Activated T-helper 2 cell treated with anti-CD3 and anti-CD28 coated beads, Interferon-gamma antibody, Interleukin-2, Interleukin-4, amounts not matched to agents 10 μg/mL and 5 μg/mL and 100 μg/mL, durations not matched to agents 14 hours and 24 hours and 36 hours (primary cell): ENCODE measurements at places on chromosomes 3 and 15. TPM values are rescaled to one million over a fixed set of nuclear protein-coding genes. Genes with fewer than 3 reads are reported as not detected.

GRCh38 chr3:179606534-179607085 is 2.0 kb downstream of the NDUFB5 start:
- H3K27me3 ChIP-seq, result no peaks in the 10 kb centered on the region
- DNase-seq, result no peak

- no peaks in the 10 kb centered on the region for H3K27me3 ChIP-seq
- DNase-seq, result no peak
- H3K27ac ChIP-seq, result no peak overlapping the region
- no peaks in the 10 kb centered on the region for H3K4me1 ChIP-seq
Observed at GRCh38 chr3:190911382-190911781, 48.9 kb upstream of the GMNC start.

DNA sequence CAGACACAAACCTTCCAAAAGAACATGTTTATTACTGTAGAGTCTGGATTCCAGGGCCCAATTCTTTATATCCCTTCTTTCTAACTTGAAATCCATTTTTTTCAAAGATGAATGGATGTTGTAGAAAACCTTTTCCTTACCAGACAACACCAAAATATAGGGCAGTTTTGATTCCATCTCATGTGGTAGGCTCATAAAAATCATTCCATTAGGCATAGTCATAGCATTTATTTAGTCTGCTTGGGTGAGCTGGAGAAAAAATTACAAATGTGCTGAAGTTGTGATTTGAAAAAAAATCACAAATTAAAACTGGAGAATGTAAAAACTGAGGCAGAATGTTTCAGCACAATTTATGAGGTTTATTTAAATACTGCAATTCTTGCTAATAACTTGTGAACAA is 199.3 kb upstream of the TBC1D5 start:
- no peak overlapping the region for H3K4me3 ChIP-seq
- DNase-seq, result no peak
- peaks cover 6% of the 10 kb centered on the region for H3K4me1 ChIP-seq

DNA sequence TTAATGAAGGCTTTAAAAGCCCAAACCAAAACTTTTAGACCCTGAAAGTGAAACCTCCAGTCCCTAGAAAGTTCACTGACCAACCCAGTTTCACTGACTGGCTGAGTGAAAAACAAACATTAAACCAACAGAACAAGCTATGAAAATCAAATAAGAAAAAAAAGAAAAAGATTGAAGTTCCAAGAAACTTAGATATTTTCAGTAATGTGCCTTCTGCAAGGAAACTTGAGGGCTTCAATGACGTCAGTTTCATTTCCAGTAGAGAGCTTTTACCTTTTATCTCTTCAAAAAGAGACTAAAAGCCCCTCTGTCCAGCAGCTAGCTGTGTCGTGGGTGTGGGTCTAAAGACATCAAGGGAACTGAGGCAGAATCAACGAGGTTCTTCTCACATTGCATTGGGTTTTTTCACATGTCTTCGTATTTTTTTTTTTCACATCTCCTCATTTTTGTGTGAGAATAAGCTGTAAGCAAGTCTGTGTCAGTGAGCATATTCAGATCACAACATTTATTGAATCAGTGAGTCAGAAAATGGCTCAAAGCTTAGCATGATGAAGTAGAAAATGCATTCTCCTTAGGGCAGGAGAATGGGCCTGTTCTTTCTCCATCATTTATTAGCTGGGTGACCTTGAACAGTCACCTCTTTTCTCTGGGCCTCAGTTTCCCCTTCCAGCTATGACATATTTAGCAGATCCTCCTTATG is 54.8 kb upstream of the BCL6 start:
- DNase-seq, result peak; percentile 31
- H3K27me3 ChIP-seq, result no peaks in the 10 kb centered on the region
- H3K4me1 ChIP-seq, result peaks cover 77% of the 10 kb centered on the region
- peak overlapping the region; percentile 87 for H3K27ac ChIP-seq
- H3K36me3 ChIP-seq, result peaks cover 22% of the 10 kb centered on the region

Gene PLAAT1
- not detected in 2 replicates for total RNA-seq

GRCh38 chr3:197957790-197958133 is 2.3 kb upstream of the LMLN start:
- peaks cover 64% of the 10 kb centered on the region for H3K36me3 ChIP-seq
- peaks cover 53% of the 10 kb centered on the region for H3K4me1 ChIP-seq
- DNase-seq, result no peak

DNA sequence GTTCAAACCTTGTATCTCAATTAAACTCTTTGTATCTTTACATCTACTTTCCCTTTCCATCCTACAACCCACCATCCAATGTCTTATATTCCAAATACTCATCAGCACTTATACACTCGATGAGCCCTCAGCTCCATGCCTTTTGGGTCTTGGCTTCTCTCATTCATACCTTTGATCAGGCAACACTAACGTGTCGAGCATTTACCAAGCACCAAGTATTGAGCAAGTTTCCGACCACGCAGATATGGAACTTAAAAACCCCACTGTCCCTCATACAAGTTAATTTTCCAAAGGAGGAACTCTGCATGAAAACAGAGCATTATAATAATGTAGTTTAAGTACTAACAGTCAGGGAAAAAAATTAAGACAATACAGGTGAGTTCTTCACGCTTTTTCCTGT is 102.8 kb downstream of the IL1RAP start:
- no peaks in the 10 kb centered on the region for H3K27me3 ChIP-seq
- no peak for DNase-seq
- peak overlapping the region; percentile 23 for H3K4me3 ChIP-seq
- peak overlapping the region; percentile 97 for H3K27ac ChIP-seq
- peaks cover 64% of the 10 kb centered on the region for H3K36me3 ChIP-seq

- H3K4me3 ChIP-seq, result no peak overlapping the region
- H3K27me3 ChIP-seq, result no peaks in the 10 kb centered on the region
- H3K4me1 ChIP-seq, result peaks cover 59% of the 10 kb centered on the region
- no peak overlapping the region for H3K27ac ChIP-seq
Observed at GRCh38 chr3:17035033-17035432, 150.3 kb downstream of the PLCL2 start.
